Endodermal cell (in vitro differentiated cells): ENCODE measurements at places on chromosomes 7 and 10.

DNA sequence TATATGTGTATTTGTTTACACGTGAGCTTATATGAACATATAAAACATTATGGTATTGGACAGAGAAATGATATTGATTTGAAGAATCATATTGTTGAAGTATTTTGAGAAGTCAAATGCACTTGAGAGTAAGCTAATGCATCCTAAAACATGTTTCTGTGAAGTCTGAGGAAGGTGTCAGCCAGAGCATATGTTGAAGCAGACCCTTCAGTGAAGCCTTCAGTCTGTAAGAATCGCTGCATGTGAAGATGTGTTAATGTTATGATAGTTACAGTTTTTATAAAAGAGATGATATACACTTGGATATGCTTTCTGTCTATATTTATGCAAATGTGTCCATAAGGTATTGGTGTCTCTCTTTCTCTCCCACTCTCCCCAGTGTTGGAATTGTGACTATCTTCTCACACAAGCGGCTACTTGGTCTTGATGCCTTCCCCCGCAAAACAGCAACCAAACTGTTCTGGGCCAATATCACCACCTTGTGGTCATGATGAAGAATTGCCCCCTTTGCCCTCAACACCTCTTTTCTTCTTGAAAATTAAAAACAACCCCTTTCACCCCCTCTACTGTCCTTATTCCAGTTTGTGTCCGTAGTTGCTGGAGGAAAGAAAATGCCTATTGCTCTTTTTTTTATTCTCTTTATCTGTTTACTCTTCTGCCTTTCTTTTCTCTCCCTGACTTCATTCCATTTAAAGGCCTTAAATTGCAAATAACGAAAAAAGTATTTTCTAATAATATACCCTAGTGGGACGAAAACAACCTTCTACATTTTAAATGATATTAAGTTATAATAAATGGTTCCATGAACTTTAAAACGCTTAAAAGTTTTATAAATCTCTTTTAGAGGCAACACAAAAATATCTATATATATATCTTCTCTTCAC is 64.9 kb downstream of the IKZF1 start:
- DNase-seq, result peak; percentile 64

- no peak for DNase-seq
Measured at GRCh38 chr10:109317746-109318366, 605.5 kb downstream of the XPNPEP1 start.

GRCh38 chr7:115864082-115864481 is 166.5 kb downstream of the TFEC start:
- DNase-seq, result no peak

DNA sequence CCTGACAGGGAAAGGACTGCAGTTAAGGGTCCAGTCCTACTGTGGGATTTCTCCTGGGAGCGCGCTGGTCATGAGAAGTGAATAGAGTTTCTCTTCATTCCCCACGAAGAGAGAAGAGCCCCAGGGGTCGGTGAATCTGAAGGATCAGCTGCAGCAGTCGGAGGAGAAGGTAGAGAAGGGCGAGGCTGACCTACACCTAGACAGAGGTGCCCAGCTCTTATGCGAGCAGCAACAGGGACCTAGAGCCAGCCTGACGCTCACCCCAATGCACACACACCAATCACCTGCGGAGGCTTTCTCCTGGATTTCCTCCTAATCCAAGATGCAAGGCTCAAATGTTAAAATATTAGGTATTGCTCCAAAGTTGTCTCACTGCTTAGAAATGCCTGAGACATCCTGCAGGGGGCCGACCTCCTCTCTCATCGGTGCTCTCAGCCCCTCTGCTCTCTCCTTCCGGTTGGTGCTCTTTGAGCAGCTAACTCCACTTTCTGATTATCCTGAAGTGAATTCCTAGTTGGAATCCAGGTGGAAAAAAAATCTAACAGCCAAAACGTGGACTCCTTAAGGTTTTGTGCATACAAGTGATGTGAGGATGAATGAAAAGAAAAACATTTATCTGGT is 176.4 kb downstream of the AHR start:
- peak; percentile 70 for DNase-seq

DNA sequence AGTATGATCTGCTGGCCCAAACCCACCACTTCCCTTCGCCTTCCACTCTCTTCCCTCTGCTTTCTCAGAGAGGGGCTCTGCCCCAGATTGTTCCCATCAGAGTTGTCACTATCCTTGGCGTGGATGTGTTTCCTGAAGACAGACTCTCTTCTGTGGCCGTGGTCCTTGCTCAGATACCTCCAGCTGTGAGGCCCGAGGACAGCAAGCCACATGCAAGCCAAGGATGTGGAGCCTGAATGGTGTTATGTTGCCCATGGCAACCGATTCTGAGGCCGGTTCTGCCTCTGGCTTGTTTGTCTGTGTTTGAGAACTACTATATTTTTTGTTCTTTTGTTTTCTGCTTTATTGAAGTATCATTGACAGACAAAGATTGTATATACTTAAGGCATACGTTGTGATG is 247.4 kb upstream of the PODXL start:
- no peak for DNase-seq

DNA sequence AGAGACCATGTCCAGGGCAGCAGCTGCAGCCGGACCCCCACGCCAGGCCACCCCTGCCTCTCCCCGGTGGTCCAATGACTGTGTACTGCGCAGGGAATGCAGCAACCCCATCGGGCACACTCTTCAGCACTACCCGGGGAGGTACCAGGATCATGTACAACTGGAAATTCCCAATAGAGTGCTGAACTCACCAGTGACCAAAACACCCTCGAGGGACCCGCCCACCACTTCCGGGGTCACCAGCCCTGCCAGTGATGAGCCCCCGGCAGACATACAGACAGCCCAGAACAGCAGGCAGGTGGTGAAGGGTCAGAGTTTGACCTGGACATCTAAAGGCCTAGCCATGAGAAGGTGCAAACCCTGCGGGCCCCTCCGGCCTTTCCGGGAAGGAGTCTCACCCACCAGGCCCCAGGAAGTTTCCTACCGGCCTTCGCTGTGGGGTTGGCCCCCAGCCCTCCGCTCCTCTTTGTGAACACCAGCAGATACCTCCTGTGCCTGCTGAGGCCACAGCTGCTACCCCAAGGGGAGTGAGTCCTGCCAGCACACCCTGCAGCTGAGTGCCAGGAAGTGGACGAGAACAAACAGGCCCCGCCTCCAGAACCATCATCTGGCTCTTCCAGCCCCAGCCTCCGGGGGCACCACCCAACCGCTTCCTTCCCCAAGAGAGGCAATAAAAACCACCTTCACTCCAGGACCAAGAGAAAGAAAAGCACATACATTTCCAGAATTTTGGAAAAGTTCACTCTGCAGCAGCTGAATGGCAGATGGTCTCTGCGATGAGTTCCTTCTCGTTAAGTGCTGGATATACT is 5.0 kb upstream of the ANKRD61 start:
- DNase-seq, result peak; percentile 90

DNA sequence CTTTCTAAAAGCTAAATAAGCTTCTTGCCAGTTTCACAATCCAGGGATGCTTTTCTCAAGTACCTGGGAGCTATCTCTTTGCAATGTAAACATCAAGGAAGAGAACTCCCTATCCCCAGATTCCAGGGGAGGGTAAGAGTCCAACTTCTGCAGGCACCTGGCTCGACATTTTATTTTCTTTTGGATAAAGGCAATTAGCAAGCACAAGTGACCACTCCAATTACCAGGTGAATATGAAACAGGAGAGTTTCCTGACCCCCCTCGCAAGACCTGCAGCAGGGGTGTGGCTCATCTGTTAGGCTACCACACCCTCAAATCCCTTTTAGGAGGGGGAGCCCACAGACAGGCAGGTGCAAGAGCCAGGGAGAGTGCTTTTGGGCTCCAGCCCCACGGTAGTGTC is 28.6 kb upstream of the LANCL2 start:
- DNase-seq, result no peak

DNA sequence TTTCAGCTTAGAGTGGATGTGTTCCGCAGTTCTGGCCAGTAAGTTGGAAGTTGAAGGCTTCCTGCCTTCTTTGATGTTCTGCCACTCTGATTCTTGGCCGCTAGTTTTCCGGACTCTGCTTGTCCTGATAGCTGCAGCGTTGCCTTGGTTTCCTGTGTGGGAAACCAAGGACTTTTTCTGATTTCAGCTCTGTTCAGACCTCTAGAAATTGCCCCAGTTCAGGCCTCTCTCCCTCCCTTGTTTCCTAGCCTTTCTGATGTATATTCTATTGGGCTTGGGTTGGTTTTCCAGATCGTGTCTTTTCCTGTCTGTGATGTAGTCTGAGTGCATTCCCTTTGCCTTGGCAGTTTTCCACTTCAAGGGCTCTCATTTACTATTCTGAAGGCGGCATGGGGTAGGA is 318.7 kb downstream of the BBS9 start:
- no peak for DNase-seq

GRCh38 chr10:4279655-4280054 is 494.6 kb upstream of the KLF6 start:
- DNase-seq, result no peak

DNA sequence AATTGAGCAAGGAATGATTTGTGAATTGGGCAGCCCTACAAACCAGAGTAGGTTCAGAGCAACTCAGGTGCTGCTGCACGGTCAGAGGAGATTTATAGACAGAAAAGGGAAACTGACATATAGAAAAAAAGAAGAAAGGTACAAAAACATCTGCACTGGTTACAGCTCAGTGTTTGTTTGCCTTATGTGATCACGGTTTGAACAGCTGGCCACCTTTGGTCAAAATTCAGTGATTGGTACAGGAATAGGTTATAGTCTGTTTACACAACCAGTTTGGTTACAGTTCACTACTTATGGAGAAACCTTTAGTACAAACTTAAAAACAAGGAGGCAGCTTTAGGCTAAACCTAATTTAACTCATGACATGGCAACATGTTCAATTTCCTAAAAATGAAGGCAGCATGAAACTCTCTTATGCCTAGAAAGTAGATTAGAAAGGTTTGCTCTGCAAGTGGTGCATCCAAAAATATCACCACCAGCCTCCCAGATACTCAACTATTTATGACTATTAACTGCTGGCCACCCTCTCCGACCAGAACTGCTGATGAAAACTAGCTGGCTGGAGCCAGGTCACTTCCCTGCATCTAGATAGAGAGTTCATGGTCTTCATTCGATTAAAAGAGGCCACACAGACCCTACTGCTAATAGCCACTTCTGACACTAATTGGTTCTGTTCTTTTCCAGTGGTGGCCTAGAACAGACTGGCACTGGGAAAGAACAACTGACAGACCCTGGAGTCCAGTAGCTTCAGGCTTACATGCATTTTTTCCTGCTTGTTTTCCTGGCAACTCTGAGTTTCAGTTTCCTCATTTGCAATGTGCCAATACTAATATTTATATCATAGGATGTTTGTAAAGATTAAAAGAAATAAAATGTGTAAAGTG is 548.0 kb downstream of the CCSER2 start:
- DNase-seq, result no peak

GRCh38 chr7:93301736-93302135 is 69.6 kb downstream of the VPS50 start:
- DNase-seq, result no peak

DNA sequence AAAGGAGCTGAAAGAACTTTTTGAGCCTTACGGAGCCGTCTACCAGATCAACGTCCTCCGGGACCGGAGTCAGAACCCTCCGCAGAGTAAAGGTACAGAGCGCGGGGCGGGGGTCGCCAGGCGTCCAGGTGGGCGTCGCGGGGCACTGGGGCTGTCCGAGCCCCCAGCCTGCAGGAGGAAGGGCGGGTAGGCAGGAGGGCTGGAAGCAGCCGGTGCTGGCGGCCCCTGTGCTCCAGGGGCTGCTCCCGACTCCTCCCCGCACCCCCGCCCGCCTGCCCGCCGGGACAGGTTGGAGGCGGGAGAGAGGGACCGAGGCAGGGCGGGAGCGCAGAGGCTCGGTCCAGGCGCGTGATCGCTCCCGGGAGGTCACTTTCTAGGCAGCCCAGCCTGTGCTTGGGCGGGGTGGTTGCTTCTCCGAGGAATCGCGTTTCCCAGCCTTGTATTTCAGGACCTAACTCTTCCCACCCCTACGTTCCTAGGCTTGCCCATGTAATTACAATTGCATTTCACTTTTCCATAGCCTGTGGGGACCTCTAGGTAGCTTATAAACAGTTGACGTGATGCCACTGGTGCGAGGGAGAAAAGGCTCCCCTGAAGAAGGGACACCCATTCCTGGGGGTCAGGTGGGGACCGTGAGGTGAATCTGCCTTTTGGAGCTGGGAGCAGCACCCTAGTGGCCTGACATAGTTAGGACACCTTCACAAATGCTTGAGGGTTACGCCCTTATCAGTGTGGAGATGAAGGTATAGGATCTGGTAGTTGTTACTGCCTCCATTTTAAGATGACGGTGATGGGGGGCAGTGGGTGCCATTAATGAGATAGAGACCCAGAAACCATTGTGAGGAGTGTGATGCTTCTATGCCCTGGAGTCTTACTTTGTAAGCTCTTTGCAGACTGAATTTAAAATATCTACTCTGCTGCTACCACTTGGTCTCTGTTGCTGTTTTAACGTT is 148.2 kb downstream of the CELF2 start:
- DNase-seq, result peak; percentile 85

- no peak for DNase-seq
Measured at GRCh38 chr7:33770576-33770975, 134.8 kb upstream of the BMPER start.

DNA sequence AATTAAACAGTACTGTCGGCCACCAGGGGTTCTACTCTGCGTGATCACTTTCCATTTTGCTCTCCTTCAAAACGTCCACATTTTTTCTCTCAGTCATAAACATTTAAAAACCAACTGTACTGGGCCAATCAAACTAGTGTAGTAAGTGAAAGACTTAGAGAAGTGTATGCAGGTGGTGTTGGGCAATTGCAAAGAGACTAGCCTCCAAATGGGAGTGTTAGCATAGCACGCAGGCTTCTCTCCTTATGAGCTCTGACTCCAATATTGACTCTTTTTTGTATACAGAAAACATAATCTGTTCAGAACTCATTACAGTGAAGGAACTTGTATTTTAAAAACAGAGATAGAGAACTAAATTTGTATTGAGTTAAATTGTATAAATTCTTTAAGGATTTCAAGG is 150.6 kb downstream of the SDK1 start:
- no peak for DNase-seq

DNA sequence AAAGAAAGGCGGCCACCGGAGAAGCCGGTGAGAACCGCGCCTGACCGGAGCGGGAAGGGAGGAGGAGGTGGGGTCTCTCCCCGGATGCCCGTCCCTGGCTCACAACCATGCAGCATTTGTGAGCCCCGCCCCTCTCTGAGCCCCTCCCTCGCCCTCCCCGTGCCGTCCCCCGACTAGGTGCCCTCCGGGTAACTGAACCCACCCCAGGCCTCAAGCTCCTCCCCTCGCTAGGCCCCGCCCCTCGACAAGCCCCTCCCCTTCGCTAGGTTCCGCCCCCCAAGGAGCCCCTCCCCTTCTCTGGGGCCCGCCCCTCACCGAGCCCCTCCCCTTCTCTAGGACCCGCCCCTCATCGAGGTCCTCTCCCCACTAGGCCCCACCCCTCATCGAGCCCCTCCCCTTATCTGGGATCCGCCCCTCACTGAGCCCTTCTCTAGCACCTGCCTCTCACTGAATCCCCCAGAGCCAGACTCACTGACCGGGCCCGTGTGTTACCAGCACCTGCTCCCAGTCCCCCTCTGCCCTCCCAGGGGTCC is 42.2 kb upstream of the HSPB1 start:
- peak; percentile 99 for DNase-seq

DNA sequence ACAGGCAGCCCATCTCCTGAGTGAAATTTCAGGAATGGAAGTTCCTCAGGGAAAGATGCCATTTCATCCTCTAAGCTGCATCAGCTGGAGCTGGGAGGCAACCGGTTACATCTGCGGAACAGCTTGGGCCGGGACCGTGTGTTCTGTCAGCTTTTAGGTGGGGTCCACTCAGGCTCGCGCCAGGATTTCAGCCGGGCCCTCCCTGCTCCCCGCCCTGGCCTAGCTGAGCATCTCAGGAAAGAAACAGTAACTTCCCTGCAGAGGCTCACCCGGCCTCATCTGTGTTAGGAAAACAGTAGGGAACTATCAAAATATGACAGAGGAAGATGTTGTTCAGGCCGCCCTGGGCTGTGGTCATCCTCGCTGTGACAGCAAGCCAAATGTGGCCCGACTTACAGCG is 110.4 kb downstream of the TRIL start:
- DNase-seq, result no peak
